GM23248 (cell line): ENCODE measurements at places on chromosomes 13 and 19. TPM values are rescaled to one million over a fixed set of nuclear protein-coding genes. Genes with fewer than 3 reads are reported as not detected.

Gene SAMD1
- 42.5 and 50.8 TPM in 2 replicates for total RNA-seq

GRCh38 chr19:19561946-19562664, 24.0 kb downstream of the CILP2 start:
- no peaks in the 10 kb centered on the region for H3K4me1 ChIP-seq
- H3K27me3 ChIP-seq: no peaks in the 10 kb centered on the region

DNA sequence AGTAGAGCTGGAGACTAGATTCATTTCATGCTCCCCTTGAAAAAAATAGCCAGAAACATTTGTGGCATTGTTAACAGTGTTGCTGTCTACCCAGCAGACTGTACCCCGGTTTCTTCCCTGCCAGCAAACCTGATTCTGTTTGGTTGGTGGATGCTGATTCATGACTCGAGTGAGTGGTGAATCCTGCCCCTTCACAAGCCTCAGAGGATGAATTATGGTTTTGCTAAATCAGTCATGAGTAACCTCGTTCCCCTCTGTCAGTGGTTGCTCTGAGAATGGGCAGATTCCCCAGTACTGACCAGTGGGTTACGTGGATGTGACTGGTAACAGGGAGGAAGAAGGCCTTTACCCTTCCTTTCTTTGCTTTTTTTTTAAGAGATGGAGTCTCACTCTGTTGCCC, 10.1 kb downstream of the NLRP12 start:
- peaks cover 4% of the 10 kb centered on the region; the same call in 1 of the 2 replicates for H3K4me1 ChIP-seq
- peak; percentile 82 for DNase-seq
- H3K27me3 ChIP-seq: no peaks in the 10 kb centered on the region
- no peak overlapping the region for H3K4me3 ChIP-seq
- H3K27ac ChIP-seq: 0 out of 2 replicates have a peak overlapping the region, but pooled peaks have one; percentile 19

DNA sequence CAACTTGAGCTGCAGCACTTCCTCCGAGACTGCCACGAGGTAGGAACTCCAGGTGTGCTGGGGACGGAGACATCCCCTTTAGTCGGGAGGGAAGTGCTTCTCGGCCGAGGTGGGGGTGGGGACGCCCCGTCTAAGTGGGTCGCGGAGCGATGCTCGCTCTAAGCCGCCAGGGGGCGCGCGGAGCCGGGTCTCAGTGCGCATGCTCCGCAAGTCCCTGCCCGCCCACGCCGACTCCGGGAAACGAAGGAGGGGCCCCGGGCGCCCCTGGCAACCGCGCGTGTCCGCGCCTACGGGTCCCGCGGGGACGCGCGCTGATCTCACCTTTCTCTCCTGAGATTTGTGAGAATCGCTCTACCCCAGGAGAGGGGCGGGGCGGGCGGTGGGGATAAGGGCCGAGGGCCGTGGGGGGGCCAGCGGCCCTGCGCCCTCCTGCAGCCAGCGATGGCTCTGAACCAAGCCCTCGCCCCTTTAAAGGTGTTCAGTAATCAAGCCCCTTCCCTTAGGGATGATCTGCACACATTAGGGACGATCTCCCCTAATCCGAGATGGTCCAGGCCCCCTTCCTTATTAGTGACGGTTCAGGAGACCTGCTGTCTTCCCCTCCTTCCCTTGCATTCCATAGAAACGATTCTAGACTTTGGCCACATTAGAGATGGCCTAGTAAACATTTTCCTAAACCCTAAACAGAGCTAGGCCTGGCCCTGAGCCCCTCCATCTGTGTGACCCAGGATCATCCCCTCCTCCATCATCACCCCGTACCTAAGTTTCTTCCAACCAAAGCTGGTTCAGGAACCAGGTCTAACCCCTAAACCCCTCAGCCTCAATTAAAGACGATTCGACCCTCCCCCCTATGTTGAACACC, 47.3 kb upstream of the SHKBP1 start:
- H3K4me3 ChIP-seq: peak overlapping the region; percentile 65
- no peaks in the 10 kb centered on the region for H3K36me3 ChIP-seq
- no peak overlapping the region for H3K27ac ChIP-seq
- peaks cover 10% of the 10 kb centered on the region; the same call in 1 of the 2 replicates for H3K27me3 ChIP-seq
- DNase-seq: peak; percentile 85

DNA sequence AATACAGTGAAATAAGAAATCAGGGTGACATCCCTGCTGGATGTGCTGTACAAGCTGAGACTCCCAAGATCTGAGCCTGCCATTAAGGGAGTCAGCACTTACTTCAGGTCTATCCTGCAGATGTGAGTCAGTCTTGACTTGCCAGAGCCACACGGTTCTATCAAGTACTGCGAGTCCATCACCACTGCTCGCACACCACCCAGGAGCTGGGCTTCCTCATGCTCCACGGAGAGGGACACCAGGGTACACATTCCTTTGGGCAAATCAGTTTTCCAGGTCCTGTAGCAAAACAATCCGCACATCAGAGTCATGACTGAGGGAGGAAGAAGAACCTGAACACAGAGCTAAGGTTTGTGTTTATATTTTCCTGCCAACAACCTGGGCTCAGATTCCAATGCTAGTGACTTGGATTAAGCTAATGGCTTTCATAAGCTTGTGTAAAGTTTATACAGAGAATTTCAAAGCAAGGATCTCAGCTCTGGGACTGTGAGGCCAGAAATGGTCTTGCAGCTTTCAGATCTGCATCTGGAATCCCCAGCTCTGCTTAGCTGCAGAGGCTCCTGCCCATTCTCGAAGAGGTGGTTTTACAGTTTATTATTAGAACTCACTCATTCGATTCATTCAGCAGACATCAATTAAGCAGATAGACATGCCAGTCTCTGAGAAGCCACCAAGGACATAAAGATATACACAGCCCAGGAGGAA, 90.6 kb downstream of the KL start:
- H3K27ac ChIP-seq: no peak overlapping the region
- peaks cover 38% of the 10 kb centered on the region for H3K4me1 ChIP-seq
- peaks cover 36% of the 10 kb centered on the region for H3K36me3 ChIP-seq
- no peak for DNase-seq
- no peak overlapping the region for H3K4me3 ChIP-seq
